ENCODE measurements at places on chromosomes 2 and 18. TPM values are rescaled to one million over a fixed set of nuclear protein-coding genes. Genes with fewer than 3 reads are reported as not detected.

Gene SKOR2
- total RNA-seq, result not detected

Gene DPP4
- 3.3 TPM for total RNA-seq

Gene CENPA
- total RNA-seq, result 1.2 TPM

Gene GPBAR1
- 0.42 TPM for total RNA-seq

Gene DSC3
- total RNA-seq, result 0.04 TPM

Gene GAD1
- total RNA-seq, result 0.35 TPM

Gene GAL3ST2
- total RNA-seq, result not detected

Gene UGT1A6
- not detected for total RNA-seq

Gene AAK1
- 26.3 TPM for total RNA-seq

Gene CHRND
- total RNA-seq, result 0.22 TPM

Gene TEX44
- total RNA-seq, result not detected

DNA sequence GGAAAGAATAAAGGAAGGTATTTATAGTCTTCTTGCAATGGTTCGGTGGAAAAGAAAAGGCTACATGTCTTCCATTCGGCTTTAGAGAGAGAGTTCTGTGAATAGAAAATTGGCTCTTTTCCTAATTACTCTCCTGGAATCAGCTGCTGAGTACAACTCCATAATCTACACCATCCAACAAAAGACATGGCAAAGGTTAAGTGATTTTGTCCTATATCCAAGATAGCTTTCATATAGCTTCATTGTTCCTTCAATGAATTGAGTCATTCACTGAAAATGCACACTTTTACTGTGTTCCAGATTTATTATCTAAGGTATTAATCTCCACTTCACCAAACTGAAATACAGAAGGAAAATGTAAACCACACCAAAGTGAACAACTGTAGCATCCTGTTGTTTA, 514.5 kb downstream of the LRRTM4 start:
- H3K27me3 ChIP-seq, result no peaks in the 10 kb centered on the region
- no peak overlapping the region for H3K4me3 ChIP-seq
- no peaks in the 10 kb centered on the region for H3K36me3 ChIP-seq
- DNase-seq, result no peak

- H3K4me3 ChIP-seq, result no peak overlapping the region
- H3K36me3 ChIP-seq, result no peaks in the 10 kb centered on the region
- no peaks in the 10 kb centered on the region for H3K4me1 ChIP-seq
- DNase-seq, result no peak
- no peaks in the 10 kb centered on the region for H3K27me3 ChIP-seq
- H3K27ac ChIP-seq, result no peak overlapping the region
Measured at GRCh38 chr2:60745761-60746160, 10.3 kb upstream of the PAPOLG start.

- no peaks in the 10 kb centered on the region for H3K27me3 ChIP-seq
- no peaks in the 10 kb centered on the region for H3K36me3 ChIP-seq
- no peaks in the 10 kb centered on the region for H3K4me1 ChIP-seq
- H3K4me3 ChIP-seq, result no peak overlapping the region
Measured at GRCh38 chr2:108324531-108325255, 36.0 kb downstream of the SULT1C2 start.

- H3K36me3 ChIP-seq, result no peaks in the 10 kb centered on the region
- no peaks in the 10 kb centered on the region for H3K27me3 ChIP-seq
- no peak overlapping the region for H3K27ac ChIP-seq
Measured at GRCh38 chr2:1793868-1794445, 49.6 kb upstream of the PXDN start.

GRCh38 chr2:159484532-159484931, 131.8 kb downstream of the BAZ2B start:
- no peaks in the 10 kb centered on the region for H3K27me3 ChIP-seq
- DNase-seq, result no peak
- H3K36me3 ChIP-seq, result no peaks in the 10 kb centered on the region
- no peak overlapping the region for H3K27ac ChIP-seq

DNA sequence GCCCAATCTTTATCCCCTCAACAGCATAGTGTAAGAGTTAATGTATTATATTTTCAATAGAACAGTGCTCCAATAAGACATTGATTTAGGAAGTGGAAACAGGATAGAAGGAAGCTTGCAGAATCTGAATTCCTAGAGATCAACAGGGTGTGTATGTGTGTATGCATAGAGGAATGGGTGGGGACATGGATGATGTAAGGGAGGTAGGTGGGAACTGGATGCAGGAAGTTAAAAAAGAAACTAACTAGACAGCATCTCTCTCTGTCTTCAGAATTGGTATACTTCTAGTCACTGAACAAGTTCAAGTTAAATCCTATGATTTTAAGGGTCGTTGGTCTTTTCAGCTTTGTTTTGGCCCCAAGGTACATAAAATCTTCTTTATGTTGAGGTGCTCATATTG, 196.6 kb downstream of the PMAIP1 start:
- no peak for DNase-seq
- no peaks in the 10 kb centered on the region for H3K4me1 ChIP-seq
- H3K36me3 ChIP-seq, result no peaks in the 10 kb centered on the region
- H3K27ac ChIP-seq, result no peak overlapping the region
- no peak overlapping the region for H3K4me3 ChIP-seq

DNA sequence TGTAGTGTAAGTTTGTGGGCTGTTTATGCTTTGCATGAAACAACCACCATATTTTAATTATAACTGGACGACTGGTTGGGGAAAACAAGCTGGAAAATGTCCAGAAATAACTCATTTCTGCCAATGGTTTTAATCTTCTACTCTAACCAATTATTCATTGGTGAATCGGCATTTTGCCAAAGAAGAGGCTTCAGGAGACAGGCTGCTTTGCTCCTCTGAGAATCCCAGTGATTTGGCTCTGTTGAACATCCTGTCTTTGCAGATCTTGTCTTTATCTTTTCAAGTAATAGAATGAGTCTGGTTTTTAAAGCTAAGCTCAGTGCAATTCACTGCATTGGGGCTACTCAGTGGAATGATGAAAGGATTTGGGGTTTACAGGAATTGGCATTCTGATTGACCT, 109.6 kb downstream of the APOB start:
- H3K4me1 ChIP-seq, result no peaks in the 10 kb centered on the region
- H3K27me3 ChIP-seq, result no peaks in the 10 kb centered on the region
- DNase-seq, result no peak
- H3K36me3 ChIP-seq, result no peaks in the 10 kb centered on the region
- H3K27ac ChIP-seq, result no peak overlapping the region

GRCh38 chr2:224284134-224284946, 117.6 kb downstream of the FAM124B start:
- DNase-seq, result no peak
- no peaks in the 10 kb centered on the region for H3K27me3 ChIP-seq
- no peaks in the 10 kb centered on the region for H3K36me3 ChIP-seq
- H3K4me3 ChIP-seq, result no peak overlapping the region

DNA sequence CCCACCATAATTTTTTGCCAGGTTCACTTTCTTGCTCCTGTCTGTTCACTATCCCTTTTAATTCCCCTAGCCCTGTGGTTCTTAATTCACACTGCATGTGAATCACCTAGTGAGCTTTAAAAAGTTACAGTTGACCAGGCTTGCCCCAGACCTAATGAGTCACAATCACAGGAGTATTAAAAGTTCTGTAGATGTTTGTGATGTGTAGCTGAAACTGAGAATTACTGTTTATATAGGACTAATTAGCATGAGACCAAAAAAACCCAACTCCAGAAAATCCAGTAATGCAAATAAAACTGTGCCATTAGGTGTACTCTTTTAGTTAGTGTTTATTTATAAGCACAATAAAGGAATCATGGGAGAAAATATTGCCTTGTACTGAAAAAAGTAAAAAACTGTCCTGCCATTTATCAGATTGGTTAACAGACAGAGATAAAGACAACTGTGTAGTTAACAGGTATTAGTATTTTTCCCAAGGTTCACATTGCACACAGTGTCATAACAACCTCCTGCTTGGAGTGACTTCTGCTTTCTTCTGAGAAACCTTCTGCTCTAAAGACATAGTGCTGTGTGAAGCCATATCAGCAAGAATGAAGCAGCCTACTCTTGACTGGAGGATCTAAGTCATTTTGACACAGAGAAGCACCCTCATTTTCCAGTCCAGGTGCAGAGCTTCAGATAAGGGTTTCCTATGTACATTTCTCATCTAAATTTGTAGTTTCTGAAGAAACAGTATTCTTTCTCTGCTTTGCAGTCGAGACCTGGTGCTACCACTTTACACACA, 39.0 kb downstream of the VAPA start:
- no peaks in the 10 kb centered on the region for H3K4me1 ChIP-seq
- H3K36me3 ChIP-seq, result peaks cover 31% of the 10 kb centered on the region
- no peak overlapping the region for H3K4me3 ChIP-seq
- H3K27me3 ChIP-seq, result no peaks in the 10 kb centered on the region

- H3K4me3 ChIP-seq, result no peak overlapping the region
- H3K36me3 ChIP-seq, result no peaks in the 10 kb centered on the region
- H3K27me3 ChIP-seq, result no peaks in the 10 kb centered on the region
- DNase-seq, result no peak
Measured at GRCh38 chr18:42100911-42101310, 145.9 kb downstream of the PIK3C3 start.

DNA sequence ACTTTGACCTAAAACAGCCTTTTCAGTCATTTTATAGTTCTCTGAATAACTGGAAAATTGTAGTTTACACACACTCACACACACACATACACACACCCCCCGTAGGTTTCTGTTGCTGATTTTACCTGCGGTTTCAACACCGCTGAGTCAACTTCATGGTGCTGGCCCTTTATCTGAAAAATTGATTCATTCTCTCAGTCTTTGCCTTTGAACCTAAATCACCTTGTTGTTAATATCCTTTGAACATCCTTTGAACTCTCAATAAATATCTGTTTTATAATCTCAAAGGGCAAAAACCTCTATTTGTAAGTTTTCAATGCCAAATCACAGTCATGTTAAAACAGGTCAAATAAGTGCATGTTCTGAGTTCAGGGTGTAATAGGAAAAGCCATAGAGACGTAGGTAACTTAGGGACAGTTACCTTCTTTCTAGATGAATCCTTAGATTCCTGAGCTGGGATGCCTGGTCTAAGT, 109.0 kb upstream of the BZW1 start:
- no peaks in the 10 kb centered on the region for H3K27me3 ChIP-seq
- no peak for DNase-seq
- H3K4me1 ChIP-seq, result no peaks in the 10 kb centered on the region
- no peak overlapping the region for H3K4me3 ChIP-seq
- no peak overlapping the region for H3K27ac ChIP-seq
- no peaks in the 10 kb centered on the region for H3K36me3 ChIP-seq

DNA sequence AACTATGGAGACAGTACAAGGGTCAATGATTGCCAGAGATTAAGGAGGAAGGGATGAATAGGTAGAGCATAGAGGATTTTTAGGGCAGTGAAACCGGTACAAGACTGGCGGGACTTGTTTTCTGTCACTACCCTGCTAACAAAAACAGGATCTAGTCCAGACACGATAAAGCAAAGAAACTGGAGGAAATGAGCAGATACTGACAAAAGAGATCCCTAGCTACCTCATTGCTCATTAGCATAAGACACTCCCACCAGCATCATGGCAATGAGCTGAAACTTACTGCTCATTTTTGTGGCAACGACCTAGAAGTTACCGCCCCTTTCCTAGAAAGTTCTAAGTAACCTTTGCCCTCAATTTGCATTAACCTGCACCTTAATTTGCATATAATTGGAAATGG, 131.2 kb downstream of the ETAA1 start:
- no peak overlapping the region for H3K4me3 ChIP-seq
- no peak for DNase-seq
- no peaks in the 10 kb centered on the region for H3K27me3 ChIP-seq
- H3K36me3 ChIP-seq, result no peaks in the 10 kb centered on the region
- H3K4me1 ChIP-seq, result no peaks in the 10 kb centered on the region

- H3K36me3 ChIP-seq, result no peaks in the 10 kb centered on the region
- no peak overlapping the region for H3K4me3 ChIP-seq
- no peak overlapping the region for H3K27ac ChIP-seq
- H3K4me1 ChIP-seq, result no peaks in the 10 kb centered on the region
- no peaks in the 10 kb centered on the region for H3K27me3 ChIP-seq
Measured at GRCh38 chr18:34990597-34990996, 50.6 kb upstream of the MAPRE2 start.

- DNase-seq, result no peak
- H3K27me3 ChIP-seq, result no peaks in the 10 kb centered on the region
- H3K27ac ChIP-seq, result no peak overlapping the region
- peaks cover 5% of the 10 kb centered on the region for H3K4me1 ChIP-seq
- H3K4me3 ChIP-seq, result no peak overlapping the region
Measured at GRCh38 chr2:101752716-101753616, 55.5 kb downstream of the MAP4K4 start.

DNA sequence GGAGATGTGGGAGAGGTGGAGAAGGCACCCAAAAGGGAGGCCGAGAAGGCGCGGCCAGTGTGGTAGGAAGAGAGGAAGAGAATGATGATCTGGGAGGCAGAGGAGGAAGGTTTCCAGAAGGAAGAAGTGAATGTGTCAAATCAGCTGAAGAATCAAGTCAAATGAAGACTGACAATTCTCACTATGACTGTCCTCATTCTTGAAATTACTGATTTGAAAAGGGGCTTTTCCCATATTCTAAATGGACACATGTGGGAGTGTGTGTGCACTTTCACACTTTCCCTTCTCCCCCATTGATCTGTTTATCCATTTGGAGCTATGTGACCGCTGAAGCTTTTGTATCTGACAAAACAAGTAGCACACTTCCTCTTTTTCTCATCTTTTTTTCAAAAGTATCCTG, 6.1 kb downstream of the AFF3 start:
- no peak overlapping the region for H3K27ac ChIP-seq
- no peaks in the 10 kb centered on the region for H3K36me3 ChIP-seq
- H3K27me3 ChIP-seq, result no peaks in the 10 kb centered on the region
- no peaks in the 10 kb centered on the region for H3K4me1 ChIP-seq
- no peak for DNase-seq
- no peak overlapping the region for H3K4me3 ChIP-seq

DNA sequence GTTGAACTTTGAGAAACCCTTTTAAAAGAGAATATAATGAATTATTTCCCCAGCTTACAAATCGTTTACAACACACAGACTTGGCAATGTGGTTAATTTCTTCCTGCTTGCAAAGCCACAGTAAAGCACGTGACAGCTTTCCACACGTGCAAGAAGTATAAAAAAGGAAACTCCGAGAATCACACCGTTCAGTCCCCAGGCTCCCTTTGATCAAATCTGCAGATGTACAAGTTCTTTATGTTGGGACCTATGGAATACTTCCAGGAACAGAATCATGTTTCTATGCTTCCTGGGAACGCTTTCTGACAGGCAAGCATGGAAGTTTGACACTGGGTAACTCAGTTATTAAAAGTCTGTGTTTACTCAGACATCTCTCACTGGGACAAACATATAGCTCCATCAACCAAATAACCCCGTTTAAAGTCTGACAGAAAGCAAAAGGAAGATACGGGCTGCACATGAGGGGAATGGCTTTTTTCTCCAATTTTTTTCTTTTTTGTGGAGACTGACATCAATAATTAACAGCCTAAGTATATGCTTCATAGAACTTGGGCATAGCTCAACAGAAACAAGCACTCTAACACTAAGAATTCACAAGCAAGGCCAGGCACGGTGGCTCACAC, 134.8 kb downstream of the EIPR1 start:
- no peaks in the 10 kb centered on the region for H3K36me3 ChIP-seq
- H3K27me3 ChIP-seq, result no peaks in the 10 kb centered on the region
- H3K4me1 ChIP-seq, result no peaks in the 10 kb centered on the region
- no peak overlapping the region for H3K4me3 ChIP-seq
- no peak overlapping the region for H3K27ac ChIP-seq
- DNase-seq, result no peak

GRCh38 chr18:76354348-76354747, 140.7 kb downstream of the ZNF516 start:
- H3K4me1 ChIP-seq, result no peaks in the 10 kb centered on the region
- no peaks in the 10 kb centered on the region for H3K27me3 ChIP-seq
- H3K27ac ChIP-seq, result no peak overlapping the region

- no peak overlapping the region for H3K4me3 ChIP-seq
- no peaks in the 10 kb centered on the region for H3K36me3 ChIP-seq
- no peak for DNase-seq
- H3K4me1 ChIP-seq, result no peaks in the 10 kb centered on the region
Measured at GRCh38 chr2:43612944-43613343, 17.1 kb upstream of the THADA start.

All from pancreas (tissue), 10 donors.